ENCODE measurements at places on chromosomes 4 and X.

GRCh38 chr4:139746431-139747171 lies 81.0 kb downstream of the MGST2 start:
- no peaks in the 10 kb centered on the region for H3K4me1 ChIP-seq
- no peak overlapping the region for H3K27ac ChIP-seq
- no peak overlapping the region for H3K4me3 ChIP-seq
- no peaks in the 10 kb centered on the region for H3K27me3 ChIP-seq
- no peaks in the 10 kb centered on the region for H3K36me3 ChIP-seq

GRCh38 chrX:27276751-27277150 lies 186.4 kb downstream of the PPP4R3C start:
- no peaks in the 10 kb centered on the region for H3K4me1 ChIP-seq
- H3K27me3 ChIP-seq, result no peaks in the 10 kb centered on the region
- H3K27ac ChIP-seq, result no peak overlapping the region
- no peak overlapping the region for H3K4me3 ChIP-seq

GRCh38 chr4:8359193-8359592 lies 81.3 kb downstream of the ACOX3 start:
- no peaks in the 10 kb centered on the region for H3K27me3 ChIP-seq
- H3K4me1 ChIP-seq, result peaks cover 15% of the 10 kb centered on the region
- no peak overlapping the region for H3K27ac ChIP-seq
- no peaks in the 10 kb centered on the region for H3K36me3 ChIP-seq
- H3K4me3 ChIP-seq, result no peak overlapping the region
- DNase-seq, result no peak

DNA sequence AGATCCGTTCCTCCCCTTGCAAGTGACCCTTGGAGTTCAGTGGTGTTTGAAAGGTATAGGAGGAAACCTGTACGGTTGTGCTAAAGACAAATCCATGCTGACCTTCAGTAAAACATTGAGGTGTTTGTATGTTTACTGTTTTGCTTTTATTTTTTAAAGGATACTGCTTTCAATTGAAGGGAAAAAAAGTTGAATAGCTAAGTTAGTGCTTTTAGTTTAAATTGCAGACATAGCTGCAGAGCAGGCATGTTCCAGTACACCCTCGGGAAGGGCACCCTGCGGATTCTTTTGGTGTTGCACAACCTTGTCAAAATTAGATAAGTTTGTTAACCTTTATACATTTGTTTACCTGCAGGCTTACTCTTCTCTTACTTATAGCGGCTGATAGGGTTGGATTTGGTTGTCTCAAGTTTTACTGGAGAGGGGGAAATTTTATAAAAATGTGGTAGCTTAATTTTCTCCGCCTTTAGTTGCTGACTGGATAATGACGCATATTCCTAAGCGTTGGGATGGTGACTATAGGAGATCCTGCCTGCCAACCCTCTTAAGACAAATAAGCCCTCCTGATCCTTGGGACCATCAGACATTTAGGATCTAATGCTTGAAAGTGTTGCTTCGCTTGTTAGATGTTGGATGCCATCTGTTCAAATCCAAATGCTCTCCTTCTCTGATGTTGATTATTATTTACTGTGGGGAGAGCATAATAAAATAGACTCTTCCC lies 2.0 kb downstream of the RAPGEF2 start:
- DNase-seq, result no peak
- peaks cover 5% of the 10 kb centered on the region for H3K4me1 ChIP-seq
- no peaks in the 10 kb centered on the region for H3K36me3 ChIP-seq

- H3K36me3 ChIP-seq, result no peaks in the 10 kb centered on the region
- no peak overlapping the region for H3K4me3 ChIP-seq
- H3K27ac ChIP-seq, result no peak overlapping the region
- no peaks in the 10 kb centered on the region for H3K4me1 ChIP-seq
- no peaks in the 10 kb centered on the region for H3K27me3 ChIP-seq
Measured at GRCh38 chr4:16532240-16532970, 306.1 kb upstream of the TAPT1 start.

DNA sequence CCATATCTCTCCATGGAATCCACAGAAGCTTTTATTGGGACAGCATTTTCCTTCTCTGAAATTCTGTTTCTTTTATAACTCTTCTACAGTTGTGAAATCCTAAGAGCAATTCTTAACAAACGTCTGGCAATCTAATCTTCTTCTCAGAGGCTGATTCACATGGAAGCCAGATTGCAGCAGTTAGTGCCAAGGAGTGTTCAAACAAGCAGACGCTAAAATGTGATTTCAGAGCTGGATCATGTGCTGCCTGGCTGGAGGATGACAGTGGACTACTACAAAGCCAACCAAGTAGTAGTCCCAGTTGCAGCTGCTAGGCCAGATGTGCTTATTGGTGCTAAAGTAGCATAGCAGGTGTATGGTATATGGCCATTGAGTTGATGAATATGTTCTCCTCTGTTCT lies 27.7 kb upstream of the GLRB start:
- no peaks in the 10 kb centered on the region for H3K36me3 ChIP-seq
- no peak for DNase-seq
- H3K27ac ChIP-seq, result no peak overlapping the region
- no peaks in the 10 kb centered on the region for H3K4me1 ChIP-seq
- no peak overlapping the region for H3K4me3 ChIP-seq

Measured in H1 (cell line).